ENCODE measurements at places on chromosomes 4 and X. TPM values are rescaled to one million over a fixed set of nuclear protein-coding genes. Genes with fewer than 3 reads are reported as not detected.

TEC gene
- 1.4 TPM for total RNA-seq

IQCM gene
- not detected for total RNA-seq

FREM3 gene
- total RNA-seq, result not detected

CASK gene
- 18.3 TPM for total RNA-seq

CXCL13 gene
- 2.8 TPM for total RNA-seq

NLRP2B gene
- total RNA-seq, result not detected

CACNA1F gene
- 0.13 TPM for total RNA-seq

GRK4 gene
- 2.7 TPM for total RNA-seq

BRS3 gene
- total RNA-seq, result not detected

PAGE2 gene
- total RNA-seq, result not detected

DCLK2 gene
- total RNA-seq, result not detected

TLR2 gene
- 1.6 TPM for total RNA-seq

ARHGAP36 gene
- not detected for total RNA-seq

CFAP47 gene
- not detected for total RNA-seq

CEP135 gene
- total RNA-seq, result 15.5 TPM

FHDC1 gene
- 0.05 TPM for total RNA-seq

PLXNB3 gene
- total RNA-seq, result 0.40 TPM

UNC5C gene
- total RNA-seq, result not detected

RAB33A gene
- total RNA-seq, result 10.6 TPM

ENPEP gene
- total RNA-seq, result not detected

IBSP gene
- not detected for total RNA-seq

KLHL13 gene
- total RNA-seq, result 0.68 TPM

LDB2 gene
- total RNA-seq, result not detected

PPP4R3C gene
- total RNA-seq, result not detected

DDX53 gene
- not detected for total RNA-seq

CDS1 gene
- total RNA-seq, result 0.11 TPM

RNF175 gene
- 0.54 TPM for total RNA-seq

ASB12 gene
- total RNA-seq, result 0.22 TPM

FGFR3 gene
- 0.30 TPM for total RNA-seq

SYAP1 gene
- total RNA-seq, result 28.6 TPM

DNAAF6 gene
- not detected for total RNA-seq

HGFAC gene
- total RNA-seq, result 0.11 TPM

CT45A1 gene
- total RNA-seq, result not detected

SPANXC gene
- total RNA-seq, result not detected
